ENCODE measurements at places on chromosomes 13 and 19. TPM values are rescaled to one million over a fixed set of nuclear protein-coding genes. Genes with fewer than 3 reads are reported as not detected.

GRCh38 chr13:113060557-113061270 is 44.9 kb upstream of the F7 start:
- no peaks in the 10 kb centered on the region for H3K36me3 ChIP-seq
- no peaks in the 10 kb centered on the region for H3K27me3 ChIP-seq
- no peaks in the 10 kb centered on the region for H3K4me1 ChIP-seq
- H3K4me3 ChIP-seq = no peak overlapping the region
- DNase-seq = no peak

RDH8 gene
- polyA plus RNA-seq = not detected

- no peaks in the 10 kb centered on the region for H3K27me3 ChIP-seq
- no peaks in the 10 kb centered on the region for H3K36me3 ChIP-seq
- no peak for DNase-seq
- H3K4me1 ChIP-seq = no peaks in the 10 kb centered on the region
Observed at GRCh38 chr19:30898353-30899103, 450.7 kb downstream of the TSHZ3 start.

ZNF274 gene
- polyA plus RNA-seq = 15.1 TPM

- DNase-seq = no peak
- no peaks in the 10 kb centered on the region for H3K4me1 ChIP-seq
- no peak overlapping the region for H3K4me3 ChIP-seq
- H3K27ac ChIP-seq = peak overlapping the region; percentile 79
- H3K36me3 ChIP-seq = no peaks in the 10 kb centered on the region
Observed at GRCh38 chr19:2603334-2603733, 99.2 kb downstream of the GNG7 start.

- H3K4me1 ChIP-seq = no peaks in the 10 kb centered on the region
- H3K36me3 ChIP-seq = peaks cover 21% of the 10 kb centered on the region
- no peaks in the 10 kb centered on the region for H3K27me3 ChIP-seq
- DNase-seq = no peak
- no peak overlapping the region for H3K4me3 ChIP-seq
- no peak overlapping the region for H3K27ac ChIP-seq
Observed at GRCh38 chr19:18126097-18126496, 26.9 kb upstream of the PIK3R2 start.

PLPPR3 gene
- polyA plus RNA-seq = 0.05 TPM

KCNJ14 gene
- 0.59 TPM for polyA plus RNA-seq

- DNase-seq = no peak
- no peak overlapping the region for H3K4me3 ChIP-seq
- H3K4me1 ChIP-seq = no peaks in the 10 kb centered on the region
- H3K27ac ChIP-seq = no peak overlapping the region
Observed at GRCh38 chr13:35926859-35927530, 204.2 kb downstream of the DCLK1 start.

GNG7 gene
- polyA plus RNA-seq = 7.7 TPM

MAG gene
- polyA plus RNA-seq = 0.47 TPM

ICAM3 gene
- 5.2 TPM for polyA plus RNA-seq

THSD8 gene
- polyA plus RNA-seq = 1.3 TPM

DNA sequence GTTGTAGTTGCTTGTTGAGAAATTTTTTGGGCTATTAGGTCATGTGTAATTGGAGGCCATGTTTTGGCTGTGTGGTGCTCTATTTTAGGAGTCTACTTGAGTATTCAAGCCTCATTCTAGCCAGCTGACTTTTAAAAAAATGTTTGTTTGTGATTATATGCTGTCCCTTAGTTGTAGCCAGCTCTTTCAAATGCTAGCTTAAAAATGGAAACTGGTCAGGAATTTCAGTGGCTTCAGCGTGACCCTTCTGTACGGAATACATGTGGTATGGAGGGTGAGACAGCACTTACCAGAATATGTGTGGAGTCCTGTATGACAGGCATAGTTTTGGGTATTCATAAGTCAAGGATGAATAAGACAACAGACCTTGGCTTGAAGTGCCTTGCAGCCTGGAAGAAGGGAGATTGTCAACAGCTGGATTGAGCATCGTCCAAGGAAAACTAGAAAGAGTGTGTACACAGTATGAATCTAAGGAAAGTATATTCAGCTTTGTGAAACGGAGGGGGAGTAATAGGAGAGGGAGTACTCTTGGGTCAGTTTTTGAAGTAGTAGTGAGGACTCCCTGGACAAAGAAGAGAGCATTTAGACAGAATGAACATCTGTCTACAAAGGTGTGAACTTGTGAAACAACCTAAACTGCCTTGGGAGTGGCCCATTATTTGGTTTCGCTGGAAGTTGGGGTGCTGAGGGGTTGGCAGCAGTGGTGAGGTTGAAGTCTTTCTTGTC is 20.0 kb upstream of the WTIP start:
- H3K4me3 ChIP-seq = no peak overlapping the region
- no peaks in the 10 kb centered on the region for H3K4me1 ChIP-seq
- H3K27me3 ChIP-seq = no peaks in the 10 kb centered on the region

NOTCH3 gene
- 8.0 TPM for polyA plus RNA-seq

DNA sequence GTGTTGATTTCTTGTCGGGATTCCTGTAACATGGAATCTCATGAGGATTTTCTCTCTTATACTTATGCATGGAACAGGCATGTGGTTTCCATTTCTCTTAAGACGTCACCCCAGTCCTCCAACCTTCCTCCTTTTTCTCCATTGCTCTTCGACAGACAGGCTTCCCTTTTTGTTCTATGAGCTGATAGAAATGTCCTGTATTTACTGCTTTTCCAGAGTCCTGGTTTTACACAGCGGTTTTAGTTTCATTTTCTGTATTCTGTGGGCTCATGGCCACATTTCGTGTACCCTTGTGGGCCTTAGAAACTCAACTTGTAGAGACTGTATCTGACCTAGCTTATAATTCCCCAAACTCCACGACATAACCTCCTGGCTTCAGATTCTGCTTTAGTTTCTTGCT is 113.1 kb downstream of the PAN3 start:
- DNase-seq = no peak
- no peaks in the 10 kb centered on the region for H3K4me1 ChIP-seq
- peaks cover under 1% of the 10 kb centered on the region for H3K36me3 ChIP-seq
- no peak overlapping the region for H3K27ac ChIP-seq
- no peak overlapping the region for H3K4me3 ChIP-seq

GRCh38 chr13:34751492-34751891 is 190.6 kb upstream of the NBEA start:
- H3K27ac ChIP-seq = no peak overlapping the region
- no peaks in the 10 kb centered on the region for H3K4me1 ChIP-seq
- no peaks in the 10 kb centered on the region for H3K27me3 ChIP-seq

GRCh38 chr13:75139291-75139690 is 342.7 kb downstream of the TBC1D4 start:
- no peaks in the 10 kb centered on the region for H3K36me3 ChIP-seq
- no peak overlapping the region for H3K27ac ChIP-seq
- DNase-seq = no peak
- no peaks in the 10 kb centered on the region for H3K4me1 ChIP-seq
- H3K4me3 ChIP-seq = no peak overlapping the region
- no peaks in the 10 kb centered on the region for H3K27me3 ChIP-seq

GRCh38 chr13:58542530-58542929 is 911.0 kb downstream of the PCDH17 start:
- H3K4me3 ChIP-seq = no peak overlapping the region
- no peak for DNase-seq
- H3K27me3 ChIP-seq = no peaks in the 10 kb centered on the region
- no peaks in the 10 kb centered on the region for H3K36me3 ChIP-seq

GRCh38 chr13:44363631-44364344 is 9.8 kb upstream of the SERP2 start:
- no peaks in the 10 kb centered on the region for H3K27me3 ChIP-seq
- no peak overlapping the region for H3K27ac ChIP-seq
- H3K4me3 ChIP-seq = no peak overlapping the region

SYDE1 gene
- polyA plus RNA-seq = 5.8 TPM

DNA sequence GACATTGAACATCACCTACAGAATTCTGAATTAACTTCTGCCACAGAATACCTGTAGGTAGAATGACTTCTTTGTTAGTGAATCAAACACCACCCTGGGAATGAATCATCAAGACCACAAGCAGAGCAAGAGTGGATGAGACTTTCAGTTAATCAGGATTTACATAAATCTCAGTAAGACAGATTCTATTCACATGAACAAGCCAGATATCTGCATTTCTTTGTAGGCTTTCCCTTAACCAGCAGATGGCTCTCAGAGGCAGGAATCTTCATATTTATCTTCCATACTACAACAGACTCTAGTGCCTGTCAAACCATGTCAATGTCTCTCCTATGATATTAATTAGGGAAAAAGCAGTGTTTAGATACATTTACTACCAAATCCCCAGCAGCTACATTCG is 412.1 kb downstream of the KLF12 start:
- H3K27ac ChIP-seq = no peak overlapping the region
- no peaks in the 10 kb centered on the region for H3K4me1 ChIP-seq
- no peak overlapping the region for H3K4me3 ChIP-seq
- no peaks in the 10 kb centered on the region for H3K36me3 ChIP-seq

DNA sequence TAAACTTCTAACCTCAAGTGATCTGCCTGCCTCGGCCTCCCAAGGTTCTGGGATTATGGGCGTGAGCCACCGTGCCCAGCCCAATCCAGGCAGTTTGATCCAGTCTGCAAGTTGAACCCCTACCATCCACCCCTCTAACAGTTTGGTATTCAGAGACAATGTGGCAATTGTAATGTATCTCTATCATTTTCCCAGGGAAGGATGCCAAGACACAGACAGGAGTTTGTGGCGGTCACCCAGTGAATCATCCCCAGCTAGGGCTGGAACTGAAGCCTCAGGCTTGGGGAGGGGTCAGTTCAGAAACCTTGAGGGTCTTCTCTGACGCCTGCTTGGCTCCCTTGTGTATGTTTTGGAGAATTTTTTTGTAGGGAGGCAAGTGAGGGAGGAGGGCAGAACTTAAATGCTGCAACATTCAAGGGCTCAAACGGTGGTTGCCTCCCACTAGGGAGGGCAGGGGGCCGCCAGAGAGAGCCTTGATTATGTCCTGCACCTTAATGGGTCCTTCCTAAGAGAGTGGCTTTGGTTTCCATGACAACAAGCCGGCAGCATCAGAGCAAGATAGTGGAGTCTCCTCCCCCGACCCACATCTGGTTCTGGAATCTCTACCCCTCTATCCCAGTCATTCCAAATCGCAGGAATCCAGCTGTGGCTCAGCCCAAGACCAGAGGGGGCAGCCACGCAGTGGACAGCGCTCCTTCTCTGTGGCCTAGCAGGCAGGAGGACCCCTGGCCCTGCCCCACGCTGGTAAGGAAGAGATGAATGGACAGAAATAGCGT is 14.9 kb upstream of the FEM1A start:
- no peaks in the 10 kb centered on the region for H3K36me3 ChIP-seq
- H3K27ac ChIP-seq = no peak overlapping the region
- H3K4me1 ChIP-seq = no peaks in the 10 kb centered on the region
- H3K4me3 ChIP-seq = no peak overlapping the region
- no peaks in the 10 kb centered on the region for H3K27me3 ChIP-seq
- no peak for DNase-seq

- H3K4me3 ChIP-seq = peak within 1 kb of the TSS; percentile 95
- no peaks in the 10 kb centered on the region for H3K36me3 ChIP-seq
- H3K4me1 ChIP-seq = no peaks in the 10 kb centered on the region
- peak; percentile 96 for DNase-seq
Observed at GRCh38 chr19:58097781-58098681, at the start of gene ZSCAN18. TSS of gene ZSCAN18 (minus strand) at chr19:58098231. CDS start at chr19:58090267, 7,964 bp downstream.

DNA sequence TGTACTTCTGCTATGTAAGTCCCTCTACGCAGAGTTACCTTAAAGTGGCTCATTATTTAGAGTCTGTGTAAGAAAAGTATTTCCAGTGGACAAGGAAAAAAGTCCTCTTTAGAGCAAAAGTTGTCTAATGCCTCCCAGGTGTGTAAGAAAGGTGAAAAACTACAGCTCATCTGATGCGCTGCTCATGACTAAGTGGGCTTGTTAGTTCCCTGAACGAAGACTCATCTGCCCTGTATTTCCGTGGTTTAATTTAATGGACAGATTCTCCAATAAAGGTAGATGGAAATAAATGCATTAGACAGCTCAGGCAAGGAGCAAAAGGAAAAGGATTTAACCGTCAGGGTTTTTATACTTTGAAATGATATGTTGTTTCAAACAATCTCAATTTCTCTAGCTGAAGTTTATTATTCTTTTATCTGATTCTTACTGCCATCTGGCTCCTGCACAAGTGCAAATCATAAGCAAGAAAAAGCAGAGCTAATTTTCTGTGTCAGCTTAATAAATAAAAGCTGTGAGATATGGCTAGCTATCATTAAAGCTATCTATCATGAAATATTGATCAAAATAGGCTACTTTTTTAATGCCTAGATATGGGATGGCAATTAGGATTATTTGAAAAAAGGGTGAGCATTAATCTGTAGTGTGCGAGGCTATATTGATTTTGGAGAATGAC is 73.7 kb upstream of the PCDH9 start:
- no peak overlapping the region for H3K4me3 ChIP-seq
- no peaks in the 10 kb centered on the region for H3K4me1 ChIP-seq
- DNase-seq = no peak
- H3K27me3 ChIP-seq = no peaks in the 10 kb centered on the region
- H3K36me3 ChIP-seq = no peaks in the 10 kb centered on the region

- H3K27ac ChIP-seq = no peak overlapping the region
- H3K27me3 ChIP-seq = no peaks in the 10 kb centered on the region
- no peaks in the 10 kb centered on the region for H3K36me3 ChIP-seq
- no peaks in the 10 kb centered on the region for H3K4me1 ChIP-seq
- no peak overlapping the region for H3K4me3 ChIP-seq
Observed at GRCh38 chr13:51349016-51349415, 9.5 kb downstream of the SERPINE3 start.

SIGLEC7 gene
- polyA plus RNA-seq = 0.23 TPM

DNA sequence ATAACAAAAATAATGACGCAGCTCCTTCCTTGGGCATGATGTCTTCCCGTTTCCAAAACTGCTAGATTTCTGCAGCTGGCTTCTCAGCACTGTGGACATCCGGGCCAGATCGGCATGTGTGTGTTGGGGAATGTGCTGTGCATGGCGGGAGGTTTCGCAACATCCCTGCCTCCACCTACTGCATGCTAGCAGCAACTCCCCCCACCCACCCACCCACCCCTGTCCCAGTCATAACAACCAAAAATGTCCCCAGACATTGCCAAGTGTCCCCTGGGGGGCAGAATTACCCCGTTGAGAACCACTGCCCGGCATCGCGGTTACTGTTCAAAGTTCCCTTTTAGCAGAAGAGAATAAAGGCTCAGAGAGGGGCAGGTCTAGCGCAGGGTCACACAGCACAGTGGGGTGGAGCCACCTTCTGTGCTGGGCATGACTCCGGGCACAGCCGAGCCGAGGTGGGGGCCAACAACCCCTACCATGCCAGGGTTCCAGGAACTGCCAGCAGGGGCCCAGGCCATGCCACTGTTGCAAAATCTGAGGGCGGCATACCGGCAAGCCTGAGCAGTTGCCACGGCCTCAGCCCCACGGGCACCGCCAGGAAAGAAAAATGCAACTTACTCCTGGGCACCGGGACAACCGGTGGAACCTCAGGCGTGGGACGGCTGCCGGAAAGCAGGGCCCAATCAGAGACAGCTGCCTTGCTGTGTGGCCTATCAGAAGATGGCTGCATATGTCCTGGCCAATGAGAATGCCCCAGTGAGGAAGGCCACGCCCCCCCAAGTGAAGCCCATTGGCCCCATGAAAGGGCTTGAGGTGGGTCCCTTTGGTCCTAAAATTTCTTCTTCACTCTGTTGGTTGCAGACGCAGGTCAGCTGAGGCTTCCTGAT is 22.5 kb upstream of the NFIC start:
- no peak overlapping the region for H3K4me3 ChIP-seq
- peak overlapping the region; percentile 76 for H3K27ac ChIP-seq
- H3K27me3 ChIP-seq = no peaks in the 10 kb centered on the region
- no peaks in the 10 kb centered on the region for H3K36me3 ChIP-seq

RXFP2 gene
- not detected for polyA plus RNA-seq

GRCh38 chr19:52981329-52981728 is 18.6 kb upstream of the ZNF816 start:
- DNase-seq = no peak
- H3K4me1 ChIP-seq = no peaks in the 10 kb centered on the region
- H3K27ac ChIP-seq = no peak overlapping the region
- no peaks in the 10 kb centered on the region for H3K36me3 ChIP-seq
